Stimulated activated CD4-positive, alpha-beta T cell treated with anti-CD3 and anti-CD28 coated beads, Interleukin-4, amount 100 ng/mL, for 48 hours (primary cell): ENCODE measurements at places on chromosomes 4 and X.

DNA sequence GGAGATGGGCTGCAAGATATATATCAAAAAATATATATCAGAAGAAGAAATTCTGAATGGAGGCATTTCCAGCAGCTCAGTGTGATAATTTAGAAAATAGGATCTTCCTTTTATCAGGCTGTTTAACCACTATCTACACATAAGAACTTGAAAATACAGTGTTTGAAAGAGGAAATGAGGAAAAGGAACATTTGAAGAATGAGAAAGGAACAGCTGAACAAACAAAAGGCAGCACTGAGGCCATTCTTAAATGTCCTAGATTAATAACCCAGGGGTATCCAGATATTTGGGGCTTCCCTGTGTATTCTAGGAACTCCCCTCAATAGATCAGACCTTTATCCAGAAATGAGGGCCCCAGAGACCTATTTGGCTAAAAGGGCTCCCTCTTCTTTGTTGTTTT lies 4.1 kb downstream of the SLC39A8 start:
- no peak for DNase-seq

- no peak for DNase-seq
Observed at GRCh38 chr4:6023731-6024130, 5.5 kb upstream of the C4orf50 start.

DNA sequence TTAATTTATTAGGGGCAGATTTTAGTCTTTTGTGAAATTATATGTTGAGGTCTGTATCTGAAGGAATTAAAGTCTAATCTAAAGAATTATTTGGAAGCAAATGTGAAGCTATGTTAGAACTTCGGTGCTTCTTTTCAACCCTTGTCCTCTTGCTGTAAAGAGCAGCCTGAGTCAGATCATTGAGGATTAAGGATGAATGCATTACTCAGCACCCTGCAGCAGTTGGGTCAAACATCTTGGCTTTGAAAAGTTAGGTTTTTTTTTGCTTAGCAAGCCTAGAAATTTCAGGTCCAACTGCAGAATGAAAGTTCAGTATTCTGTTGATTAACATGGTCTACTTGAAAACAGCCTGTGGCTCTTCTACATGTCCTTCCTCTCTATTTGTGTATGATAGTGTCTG lies 57.6 kb downstream of the SLC4A4 start:
- no peak for DNase-seq

DNA sequence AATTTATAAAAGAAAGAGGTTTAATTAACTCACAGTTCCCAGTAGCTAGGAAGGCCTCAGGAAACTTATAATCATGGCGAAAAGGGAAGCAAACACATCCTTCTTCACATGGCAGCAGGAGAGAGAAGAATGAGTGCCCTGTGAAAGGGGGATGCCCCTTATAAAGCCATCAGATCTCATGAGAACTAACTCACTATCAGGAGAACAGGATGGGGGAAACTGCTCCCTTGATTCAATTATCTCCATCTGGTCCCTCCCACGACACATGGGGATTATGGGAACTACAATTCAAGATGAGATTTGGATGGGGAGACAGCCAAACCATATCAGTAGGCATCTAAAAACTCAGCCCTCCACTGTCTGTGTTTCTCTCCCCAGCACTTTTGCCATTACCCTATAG lies 22.4 kb downstream of the ANK2 start:
- DNase-seq, result no peak

DNA sequence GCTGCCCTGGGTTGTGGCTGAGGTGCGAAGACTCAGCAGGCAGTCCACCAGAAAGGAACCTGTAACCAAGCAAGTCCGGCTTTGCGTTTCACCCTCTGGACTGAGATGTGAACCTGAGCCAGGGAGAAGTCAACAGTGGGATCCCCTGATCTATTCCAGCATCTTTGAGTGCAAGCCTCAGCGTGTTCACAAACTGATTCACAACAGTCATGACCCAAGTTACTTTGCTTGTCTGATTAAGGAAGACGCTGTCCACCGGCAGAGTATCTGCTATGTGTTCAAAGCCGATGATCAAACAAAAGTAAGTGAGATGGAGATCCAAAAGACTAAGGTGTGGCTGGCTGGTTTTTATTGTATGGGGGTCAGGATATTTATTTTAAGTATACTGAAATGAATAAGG lies 11.3 kb downstream of the TBC1D1 start:
- DNase-seq, result no peak

GRCh38 chr4:174534461-174534860 lies 12.2 kb upstream of the HPGD start:
- no peak for DNase-seq

- DNase-seq, result no peak
Observed at GRCh38 chrX:71615954-71616353, 2.4 kb downstream of the CXCR3 start.

DNA sequence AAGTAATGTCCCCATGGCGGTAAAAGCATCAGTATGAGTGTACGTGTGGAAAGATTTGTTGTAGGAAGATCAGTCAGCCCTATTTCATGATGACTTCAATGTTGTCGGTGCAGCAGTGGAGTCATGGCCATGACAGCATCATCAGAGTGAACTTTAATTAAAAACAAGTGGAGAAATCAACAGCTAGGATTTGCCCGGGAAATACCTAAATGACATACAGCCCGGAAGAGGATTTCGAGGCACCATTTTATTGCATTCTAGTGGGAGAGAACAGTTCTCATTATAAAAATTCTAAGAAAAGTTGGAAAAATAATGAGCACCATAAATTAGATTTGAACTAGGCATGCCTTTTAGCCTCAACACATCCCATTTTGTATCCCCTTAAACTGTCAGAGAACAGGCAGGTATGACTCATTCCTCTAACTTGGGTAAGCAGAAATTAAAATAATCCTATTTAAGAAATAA lies 170.1 kb downstream of the SHROOM3 start:
- DNase-seq, result no peak

DNA sequence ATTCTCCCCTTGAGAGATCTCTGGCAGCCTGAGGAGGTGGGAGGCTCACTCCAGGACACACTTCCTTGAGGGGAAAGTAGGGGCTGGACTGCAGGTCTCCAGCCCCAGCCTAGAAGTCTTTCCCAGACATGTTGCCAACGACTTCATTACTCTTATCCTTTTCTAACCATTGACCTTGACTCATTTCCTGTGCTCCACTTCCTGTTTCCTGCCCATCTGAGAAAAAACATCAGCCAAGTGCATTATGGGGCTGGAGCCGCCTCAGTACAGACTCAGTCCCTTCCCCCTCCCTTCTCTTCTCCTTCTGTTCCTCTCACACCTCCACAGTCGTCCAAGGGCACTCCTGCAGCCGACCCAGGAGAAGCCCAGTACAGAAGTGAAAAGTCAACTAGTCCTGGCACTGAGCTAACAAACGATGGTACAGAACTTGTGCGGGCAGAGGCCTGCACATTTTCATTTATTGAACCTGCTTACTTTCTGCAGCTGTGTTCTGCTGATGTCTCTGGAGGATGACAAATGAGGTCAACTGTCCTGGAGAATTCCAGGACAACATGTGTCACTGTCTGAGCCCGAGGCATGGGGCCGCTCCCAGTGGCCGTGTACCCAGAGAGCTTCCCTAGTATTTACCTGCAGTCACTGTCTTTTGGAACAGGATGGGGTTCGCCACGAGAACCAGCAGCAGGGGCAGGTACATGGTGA lies 20.1 kb downstream of the GPR143 start:
- DNase-seq, result no peak

DNA sequence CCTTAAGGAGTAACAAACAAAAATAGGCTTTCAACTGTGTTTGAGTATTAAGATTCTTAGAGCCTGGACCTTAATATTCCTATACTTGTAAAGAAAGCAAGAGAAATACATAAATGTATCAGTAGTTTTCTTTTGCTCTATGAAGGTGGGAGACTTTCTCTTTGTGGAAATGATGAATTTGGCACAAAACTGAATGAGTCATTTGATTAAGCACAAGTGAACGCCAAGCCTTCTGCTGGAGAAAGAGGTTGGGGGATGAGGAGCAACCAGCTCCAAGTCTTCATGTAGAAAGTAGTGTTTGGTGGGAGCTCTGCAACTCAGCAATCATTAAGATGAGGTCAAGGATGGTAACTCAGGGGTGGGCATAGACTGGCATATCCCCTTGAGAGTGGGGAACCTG lies 49.6 kb downstream of the MEPE start:
- DNase-seq, result no peak

DNA sequence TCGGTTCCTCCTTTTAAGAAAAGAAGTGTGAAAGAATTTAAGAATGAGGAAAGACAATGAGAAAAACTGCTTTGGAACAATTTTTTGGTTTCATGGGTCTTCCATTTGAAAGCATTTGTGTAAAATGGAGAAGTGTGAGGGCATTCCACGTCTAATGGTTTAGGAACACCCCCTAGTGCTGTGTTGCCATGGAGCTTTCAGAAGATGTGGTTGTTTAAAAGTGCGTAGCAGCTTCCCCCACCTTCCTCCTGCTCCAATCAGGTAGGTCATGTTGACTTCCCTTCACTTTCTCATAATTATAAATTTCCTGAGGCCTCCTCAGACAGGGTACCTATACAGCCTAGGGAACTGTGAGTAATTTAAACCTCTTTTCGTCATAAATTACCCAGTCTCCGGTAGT lies 50.0 kb downstream of the UGT2B10 start:
- DNase-seq, result no peak

DNA sequence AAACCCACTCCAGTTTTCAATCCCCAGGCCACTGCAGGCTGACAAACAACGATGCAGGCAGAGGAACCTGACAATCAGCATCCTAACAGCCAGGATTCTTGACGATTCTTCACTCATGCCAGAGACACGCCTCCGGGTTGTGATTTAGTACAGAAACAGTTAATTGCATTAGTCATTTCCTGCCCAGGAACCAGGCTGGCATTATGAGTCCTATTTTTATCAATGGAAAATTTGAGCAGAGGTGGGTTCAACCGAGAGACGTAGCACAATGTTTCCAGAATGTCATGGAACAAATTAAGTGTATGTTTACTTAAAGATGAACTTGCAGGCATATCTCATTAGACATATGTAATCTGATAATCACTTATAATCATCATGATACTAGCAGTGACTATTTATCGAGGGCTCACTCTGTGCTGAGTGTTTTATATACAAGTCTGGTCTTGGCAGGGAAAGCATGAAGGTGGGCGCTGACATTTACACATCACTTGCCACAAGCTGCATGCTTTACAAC lies 159.7 kb downstream of the NSUN7 start:
- peak; percentile 34 for DNase-seq

DNA sequence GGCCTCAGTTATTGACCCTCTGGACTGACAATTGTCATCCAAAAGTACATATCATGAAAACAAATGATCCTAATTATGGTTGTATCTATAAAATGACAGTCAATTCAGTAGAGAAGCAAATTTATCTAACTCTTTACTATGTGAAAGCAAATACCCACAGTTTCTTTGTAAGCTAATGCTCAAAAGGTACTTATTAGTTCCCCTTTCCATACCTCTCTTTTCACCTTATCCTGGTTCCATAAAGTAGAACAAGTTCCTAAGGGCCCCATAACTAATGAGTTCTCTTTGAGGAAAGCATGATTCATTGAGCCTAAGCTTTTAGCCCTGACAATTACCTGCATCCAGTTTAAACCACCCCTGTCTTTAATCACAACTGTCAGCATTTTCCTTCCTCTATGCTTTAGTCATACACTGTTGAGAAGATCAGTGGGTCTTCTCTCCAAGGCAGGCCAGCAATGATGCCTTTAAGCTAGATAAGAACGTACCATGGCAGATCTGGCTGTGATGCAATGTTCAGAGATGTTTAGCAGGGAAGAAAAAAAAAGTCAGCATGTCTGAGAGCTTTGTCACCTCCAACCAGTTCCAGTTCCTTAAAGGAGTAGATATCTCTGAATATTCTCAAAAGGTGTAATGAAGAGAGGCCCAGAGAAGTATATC lies 179.7 kb upstream of the RASGEF1B start:
- DNase-seq, result no peak

DNA sequence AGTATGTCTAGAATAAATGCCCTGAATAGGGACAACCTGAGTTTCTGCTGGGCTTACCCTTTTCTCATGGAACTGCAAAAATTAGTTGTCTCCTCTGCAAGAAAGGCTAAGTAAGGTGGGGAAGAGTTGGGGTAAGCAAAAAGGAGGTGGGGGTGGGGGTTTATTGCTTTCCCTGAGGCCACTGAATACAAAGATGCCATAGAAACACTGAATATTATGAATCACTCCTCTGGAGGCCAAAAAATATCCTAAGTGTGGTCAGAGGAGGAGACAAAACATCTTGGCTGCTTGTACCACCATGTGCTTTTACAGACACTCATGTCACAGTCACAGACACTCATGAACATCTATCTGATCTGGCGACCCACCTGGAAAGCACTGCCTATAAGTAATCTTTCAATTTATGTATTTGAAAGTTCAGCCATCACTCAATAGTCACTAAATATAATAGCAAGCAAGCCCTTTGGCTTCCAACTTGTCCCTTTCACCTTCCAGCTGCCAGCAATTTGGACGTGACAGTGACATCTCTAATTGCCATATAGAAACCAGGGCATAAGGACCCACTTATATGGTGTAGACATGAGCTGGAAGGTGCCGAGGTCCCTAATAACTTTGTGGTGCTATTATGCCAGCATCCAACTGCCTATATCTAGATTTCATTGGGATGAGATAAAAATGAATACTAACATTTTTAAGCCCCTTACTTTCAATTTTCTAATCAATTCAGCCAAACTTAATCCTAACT lies 122.7 kb upstream of the CBR4 start:
- DNase-seq, result no peak

GRCh38 chr4:140153718-140154571 lies at the start of gene MAML3:
TSS of gene MAML3 (minus strand) at chr4:140154184. CDS start at chr4:140153327, 857 bp downstream.
- DNase-seq, result peak; percentile 80

- DNase-seq, result no peak
Observed at GRCh38 chrX:152306331-152306730, 144.8 kb downstream of the GABRA3 start.

DNA sequence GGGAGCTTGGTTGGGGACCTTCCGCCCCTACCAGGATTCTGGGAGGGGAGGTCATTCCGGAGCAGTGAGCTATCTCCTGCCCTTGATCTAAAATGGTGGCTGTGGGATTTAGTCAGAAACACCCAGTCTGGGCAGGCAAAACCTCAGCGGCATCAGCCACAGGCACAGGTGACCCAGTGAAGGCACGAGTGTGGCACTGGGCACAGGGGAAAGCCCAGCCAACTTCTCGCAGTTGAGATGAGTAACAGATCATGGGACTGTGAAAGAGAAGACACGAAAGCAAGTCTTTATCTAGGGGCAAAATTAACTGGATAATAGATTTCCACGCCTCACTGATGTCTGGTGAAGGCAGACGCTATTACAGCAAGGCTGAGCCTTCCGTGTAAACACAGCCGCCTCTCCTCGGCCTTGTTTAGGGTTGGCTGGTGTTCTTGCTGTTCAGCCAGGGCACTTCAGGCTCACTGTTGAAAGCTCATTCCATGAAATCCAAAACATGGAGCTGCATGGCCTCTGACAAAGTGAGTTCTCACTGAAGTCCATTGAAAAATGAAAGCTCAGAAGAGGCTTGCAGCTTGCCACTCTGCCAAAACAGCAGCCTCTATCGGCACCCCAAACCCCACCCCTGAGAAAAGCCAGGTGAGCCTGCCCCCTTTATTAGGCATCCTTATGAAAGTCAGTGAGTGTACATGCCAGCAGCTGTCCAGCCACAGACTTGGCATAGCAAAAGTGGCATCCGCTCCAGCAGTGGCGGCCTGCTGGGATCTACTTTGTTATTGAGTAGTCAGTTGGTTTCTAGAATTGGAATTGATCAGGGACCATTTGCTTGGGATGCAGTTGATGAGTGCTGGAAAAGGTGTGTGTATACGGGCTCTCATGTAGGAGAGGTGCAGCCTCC lies 102.3 kb upstream of the MTM1 start:
- DNase-seq, result no peak

- peak; percentile 23 for DNase-seq
Observed at GRCh38 chr4:15963576-15963975, 601 bp upstream of the FGFBP2 start.

GRCh38 chrX:1140236-1140681 lies 72.2 kb downstream of the CRLF2 start:
- DNase-seq, result no peak
